ENCODE measurements at places on chromosomes 6 and 20.

DNA sequence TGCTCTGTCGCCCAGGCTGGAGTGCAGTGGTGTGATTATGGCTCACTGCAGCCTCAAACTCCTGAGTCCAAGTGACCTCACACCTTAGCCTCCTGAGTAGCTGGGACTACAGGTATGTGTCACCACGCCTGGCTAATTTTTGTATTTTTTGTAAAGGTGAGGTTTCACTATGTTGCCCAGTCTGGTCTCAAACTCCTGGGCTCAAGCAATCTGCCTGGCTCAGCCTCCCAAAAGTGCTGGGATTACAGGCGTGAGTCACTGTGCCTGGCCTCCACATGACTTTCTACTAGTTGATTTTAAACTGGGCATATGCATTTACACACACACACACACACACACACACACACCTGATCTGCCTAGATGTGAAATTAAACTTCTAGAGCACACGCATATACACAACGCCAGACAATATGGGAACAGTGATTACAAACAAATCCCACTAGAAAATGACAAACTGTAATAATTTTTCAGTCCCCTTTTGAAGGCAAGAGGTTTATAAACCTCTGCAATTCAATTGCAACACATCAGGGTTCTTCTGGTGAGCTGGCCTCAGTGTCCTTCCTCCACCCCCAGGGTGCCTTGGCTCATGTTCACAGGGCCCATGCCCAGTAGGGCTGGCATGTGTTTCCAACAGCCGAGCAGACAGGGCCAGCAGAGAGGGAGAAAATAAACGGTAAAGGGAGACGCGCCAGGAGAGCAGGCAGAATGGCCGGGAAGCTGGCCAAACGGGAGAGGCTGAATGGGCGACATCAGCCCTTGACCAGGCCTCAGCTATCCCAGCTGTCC, 31.2 kb downstream of the PARD6B start:
- DNase-seq: no peak

DNA sequence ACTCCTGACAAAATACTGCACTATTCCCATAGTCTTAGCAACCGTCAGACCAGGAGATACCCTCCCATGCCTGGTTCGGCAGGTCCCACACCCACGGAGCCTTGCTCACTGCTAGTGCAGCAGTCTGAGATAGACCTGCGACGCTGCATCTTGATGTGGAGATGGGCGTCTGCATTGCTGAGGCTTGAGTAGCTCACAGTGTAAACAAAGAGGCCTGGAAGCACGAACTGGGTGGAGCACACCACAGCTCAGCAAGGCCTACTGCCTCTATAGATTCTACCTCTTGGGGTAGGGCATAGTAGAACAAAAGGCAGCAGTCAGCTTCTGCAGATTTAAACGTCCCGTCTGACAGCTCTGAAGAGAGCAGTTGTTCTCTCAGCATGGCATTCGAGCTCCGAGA, 25.4 kb downstream of the TMEM244 start:
- DNase-seq: no peak

GRCh38 chr20:43680981-43681380, 14.1 kb downstream of the MYBL2 start:
- DNase-seq: no peak

GRCh38 chr20:58399926-58400325, 10.9 kb downstream of the VAPB start:
- DNase-seq: no peak
